ENCODE measurements at places on chromosomes 5 and 9. TPM values are rescaled to one million over a fixed set of nuclear protein-coding genes. Genes with fewer than 3 reads are reported as not detected.

- no peak for DNase-seq
Measured at GRCh38 chr9:136248951-136249876, 3.6 kb upstream of the QSOX2 start.

Gene BTNL8
- 0.84 TPM for polyA plus RNA-seq

Gene C9
- 0.37 TPM for polyA plus RNA-seq

GRCh38 chr5:1787472-1788047 lies 12.1 kb downstream of the MRPL36 start:
- DNase-seq = no peak

GRCh38 chr9:7935681-7936080 lies 136.1 kb upstream of the DMAC1 start:
- DNase-seq = no peak

DNA sequence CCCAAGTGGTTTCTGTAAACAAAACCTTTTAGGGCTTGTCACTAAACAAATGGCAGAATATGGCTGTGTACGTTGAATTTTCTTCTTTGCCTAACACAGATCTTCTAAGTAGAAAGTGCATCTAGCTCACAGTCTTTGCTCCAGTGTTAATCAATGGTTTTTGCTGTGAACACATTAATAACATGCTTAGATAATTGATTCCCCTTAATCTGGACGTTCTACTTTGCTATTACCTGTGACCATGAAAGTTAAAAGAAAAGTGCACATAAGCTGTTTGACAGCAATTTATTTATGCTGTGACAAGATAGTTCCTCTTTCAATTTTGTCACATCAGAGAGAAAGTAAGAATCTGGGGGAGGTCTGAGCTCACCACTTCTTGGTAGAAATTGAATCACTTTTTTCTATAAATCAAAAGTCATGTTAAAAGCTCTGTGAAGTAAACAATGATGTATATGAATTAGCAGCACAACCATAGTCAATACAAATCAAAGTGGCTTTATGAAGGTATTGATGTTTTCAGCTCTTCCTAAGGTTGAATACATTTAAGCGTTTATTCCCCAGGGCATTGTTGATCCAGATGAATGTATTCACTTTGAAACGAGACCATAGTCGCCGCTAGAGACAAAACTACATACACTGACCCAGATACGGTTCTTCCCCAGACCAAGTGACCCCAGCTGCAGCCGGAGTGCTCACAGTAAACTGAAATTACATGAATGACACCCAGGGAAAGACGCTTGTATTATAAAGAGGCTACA lies 174.6 kb upstream of the ZNF608 start:
- no peak for DNase-seq

DNA sequence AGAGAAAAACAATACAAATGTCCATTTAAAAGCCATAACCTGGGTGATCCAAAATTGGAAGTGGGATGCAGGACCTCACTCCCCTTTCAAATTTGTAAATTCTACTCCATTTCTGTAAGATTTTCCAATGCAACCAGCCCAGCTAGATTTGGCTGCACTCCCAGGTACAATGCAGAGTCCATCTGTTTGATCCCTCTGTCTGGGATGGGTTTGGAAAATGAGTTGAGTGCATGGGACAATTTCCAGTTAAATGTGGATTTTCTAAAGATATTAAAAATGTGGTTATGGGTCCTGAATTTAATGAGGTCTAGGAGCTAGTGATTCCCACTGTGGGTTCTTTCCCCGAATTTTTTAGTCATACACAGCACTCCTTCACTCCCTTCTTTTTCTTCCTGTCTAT lies 104.0 kb upstream of the ATP10B start:
- no peak for DNase-seq

DNA sequence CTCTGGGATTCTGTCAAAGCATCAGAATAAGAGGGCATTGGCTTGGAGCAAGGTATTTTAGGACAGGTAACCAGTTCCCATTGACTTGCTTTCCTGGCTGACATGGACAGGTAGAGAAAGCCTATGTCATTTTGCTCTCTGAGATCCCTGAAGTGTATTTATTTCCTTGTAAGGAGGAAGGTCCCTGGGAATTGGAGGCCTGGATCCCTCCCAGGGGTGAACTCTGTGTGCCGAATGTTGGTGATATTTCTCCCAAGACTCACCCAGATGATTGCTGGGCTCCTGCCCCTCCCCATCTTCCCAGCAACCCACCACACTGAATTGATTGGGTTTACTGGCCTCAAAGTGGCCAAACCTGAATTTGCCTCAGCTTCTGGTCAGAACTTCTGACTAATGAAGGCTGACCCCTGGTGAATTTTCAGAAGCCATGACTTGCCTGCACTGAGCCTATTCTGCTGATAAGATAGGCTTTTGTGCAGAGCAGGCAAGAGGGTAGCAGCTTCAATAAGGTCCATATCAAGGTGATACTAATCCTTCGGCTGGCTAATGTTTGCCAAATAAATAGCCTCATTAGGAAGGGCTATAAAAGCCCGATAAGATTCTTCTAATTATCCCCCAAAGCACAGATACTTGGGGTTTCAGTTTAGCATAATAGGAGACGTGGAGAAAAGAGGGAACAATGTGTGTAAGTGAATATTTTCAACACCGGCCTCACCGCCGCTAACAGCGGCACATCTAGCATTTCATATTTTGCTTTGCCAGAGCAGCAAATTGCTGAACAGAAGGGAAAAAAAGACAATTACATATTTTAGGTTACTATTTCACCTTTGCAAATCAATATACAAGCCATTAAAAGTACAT lies 152.9 kb upstream of the PITX1 start:
- no peak for DNase-seq

Gene SCGB3A2
- 7.1 TPM for polyA plus RNA-seq

GRCh38 chr5:149110406-149110805 lies 30.9 kb upstream of the ABLIM3 start:
- DNase-seq = no peak

GRCh38 chr5:17151686-17152085 lies 65.7 kb upstream of the BASP1 start:
- DNase-seq = no peak

DNA sequence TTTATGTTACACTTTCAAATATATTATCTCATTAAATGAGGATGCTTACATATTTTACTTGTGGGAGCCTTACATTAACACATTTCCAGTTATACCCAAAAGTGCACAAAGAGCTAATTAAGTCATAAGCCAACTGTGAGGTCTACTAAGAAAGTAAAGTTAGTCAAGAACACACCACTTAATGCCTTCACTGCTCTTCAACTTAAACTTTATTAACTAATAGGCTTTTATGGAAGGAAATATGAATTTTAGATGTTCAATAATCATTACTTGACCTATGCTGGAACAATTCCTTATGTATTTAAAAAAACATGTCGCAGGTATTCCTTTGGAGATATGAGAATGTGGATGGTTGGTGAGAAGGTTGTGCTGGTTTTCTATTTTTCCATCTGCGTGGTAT lies 3.4 kb downstream of the ST8SIA4 start:
- DNase-seq = no peak

GRCh38 chr5:167633931-167634341 lies 657.5 kb upstream of the WWC1 start:
- no peak for DNase-seq

DNA sequence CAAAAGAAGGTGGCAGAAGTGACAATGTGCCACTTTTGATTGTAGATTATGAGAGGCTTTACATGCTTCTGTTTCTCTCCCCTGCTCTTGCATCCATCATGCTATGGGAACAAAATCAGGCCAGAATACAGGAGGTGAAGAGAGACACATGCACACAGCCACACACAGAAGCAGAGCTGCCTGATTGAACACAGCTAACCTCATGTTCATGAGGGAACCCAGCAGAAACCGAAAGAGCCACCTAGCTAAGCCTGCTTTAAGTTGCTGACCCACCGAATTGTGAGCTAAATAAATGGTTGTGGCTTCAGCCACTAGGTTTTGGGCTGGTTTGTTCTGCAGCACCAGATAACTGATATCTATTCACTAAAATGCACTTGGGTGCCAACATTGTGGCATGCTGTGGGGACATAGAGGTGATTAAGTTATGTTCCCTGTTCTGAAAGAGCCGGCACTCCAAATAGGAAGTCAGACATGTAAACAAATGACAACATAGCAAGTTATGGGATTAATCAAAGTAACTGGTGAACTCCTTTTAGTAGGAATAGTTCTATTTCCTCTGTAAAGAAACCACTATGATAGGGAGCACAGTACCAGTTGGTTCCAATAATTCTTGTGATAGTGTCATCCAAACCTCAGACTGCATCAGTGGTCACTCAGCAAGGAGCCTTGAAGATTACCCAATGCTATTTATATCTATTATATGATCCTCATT lies 93.6 kb upstream of the TNC start:
- DNase-seq = no peak

DNA sequence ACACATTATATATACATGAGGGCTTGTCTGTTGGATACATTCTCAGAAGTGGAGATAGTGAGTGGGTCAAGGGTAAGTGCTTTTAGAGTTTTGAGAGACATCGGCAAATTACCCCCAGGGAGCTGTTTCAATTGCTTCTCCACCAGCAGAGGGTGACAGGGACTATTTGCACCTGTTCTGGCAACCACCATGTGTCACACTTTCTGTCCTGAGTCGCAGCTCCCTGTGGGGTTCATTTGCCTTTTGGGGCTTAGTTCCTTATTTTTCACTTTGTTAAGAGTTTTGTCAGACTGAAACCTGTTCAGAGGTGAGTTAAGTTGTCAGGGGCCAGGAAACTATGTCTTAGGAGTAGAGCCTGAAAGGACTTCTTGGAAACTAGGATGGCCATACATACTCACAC lies 20.1 kb upstream of the SLC36A1 start:
- DNase-seq = no peak

DNA sequence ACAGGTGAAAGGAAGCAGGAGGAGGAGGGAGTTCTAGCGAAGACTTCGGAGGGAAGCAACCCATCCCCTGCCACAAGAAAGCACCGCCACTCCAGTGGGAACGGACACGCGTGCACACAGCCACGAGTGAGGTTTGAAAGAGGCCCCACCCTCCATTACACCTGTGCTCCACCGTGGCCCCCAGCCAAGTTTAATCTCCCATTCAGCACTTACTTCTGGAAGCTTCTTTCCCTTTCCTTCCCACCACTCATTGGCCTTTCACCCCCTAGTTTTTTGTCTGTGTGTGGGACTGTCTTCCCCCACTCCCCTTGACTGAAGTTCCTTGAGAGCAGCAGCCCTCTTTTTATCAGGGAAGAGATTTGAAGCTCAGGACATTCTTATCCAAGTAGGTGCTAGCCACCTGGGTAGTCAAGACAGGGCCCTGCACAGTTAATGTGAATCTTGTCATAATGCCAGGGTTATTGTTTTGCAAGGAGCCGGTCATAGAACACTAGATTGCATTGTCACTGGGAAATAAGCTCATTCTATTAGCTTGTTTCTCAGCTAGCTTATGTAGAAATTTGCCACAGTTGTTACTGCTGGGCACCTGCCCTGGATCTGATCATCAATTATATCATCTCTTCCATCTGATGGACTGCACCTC lies 256.0 kb downstream of the DOCK8 start:
- DNase-seq = no peak

DNA sequence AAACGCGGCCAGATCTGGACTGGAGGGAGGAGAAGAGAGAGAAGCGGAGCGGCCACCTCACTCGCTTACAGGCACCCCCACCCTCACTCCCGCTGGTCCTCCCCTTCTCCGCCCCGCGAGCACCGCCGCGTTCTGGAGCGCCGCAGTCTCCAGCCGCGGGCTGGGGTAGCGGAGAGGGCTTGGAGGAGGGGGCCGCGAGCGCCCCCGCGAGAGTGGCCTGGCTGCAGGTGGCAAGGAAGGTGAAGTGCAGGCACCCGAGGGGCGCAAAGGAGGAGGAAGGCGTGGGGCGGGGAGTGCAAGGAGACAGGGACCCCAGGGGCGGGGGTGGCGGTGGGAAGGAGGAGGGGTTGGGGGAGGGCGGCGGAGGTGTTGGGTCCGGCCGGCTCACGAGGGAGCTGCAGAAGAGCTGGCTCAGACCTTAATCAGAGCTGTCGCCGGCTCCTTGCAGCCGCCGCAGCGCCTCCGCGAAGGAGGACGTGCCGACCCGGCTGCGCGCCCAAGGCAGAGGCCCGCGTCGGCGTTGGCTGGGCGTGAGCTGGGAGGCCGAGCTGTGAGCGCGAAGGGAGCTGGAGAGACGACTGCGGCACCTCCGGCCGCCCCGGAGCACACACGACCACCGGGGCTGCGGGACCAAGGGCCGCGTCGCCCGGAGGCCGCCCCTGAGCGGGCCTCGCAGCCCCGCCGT lies at the start of gene DMRT3:
TSS of gene DMRT3 (plus strand) at position 398 of the 685 bp plus-strand sequence. CDS start 347 bp downstream, outside the sequence.
- no peak for DNase-seq

DNA sequence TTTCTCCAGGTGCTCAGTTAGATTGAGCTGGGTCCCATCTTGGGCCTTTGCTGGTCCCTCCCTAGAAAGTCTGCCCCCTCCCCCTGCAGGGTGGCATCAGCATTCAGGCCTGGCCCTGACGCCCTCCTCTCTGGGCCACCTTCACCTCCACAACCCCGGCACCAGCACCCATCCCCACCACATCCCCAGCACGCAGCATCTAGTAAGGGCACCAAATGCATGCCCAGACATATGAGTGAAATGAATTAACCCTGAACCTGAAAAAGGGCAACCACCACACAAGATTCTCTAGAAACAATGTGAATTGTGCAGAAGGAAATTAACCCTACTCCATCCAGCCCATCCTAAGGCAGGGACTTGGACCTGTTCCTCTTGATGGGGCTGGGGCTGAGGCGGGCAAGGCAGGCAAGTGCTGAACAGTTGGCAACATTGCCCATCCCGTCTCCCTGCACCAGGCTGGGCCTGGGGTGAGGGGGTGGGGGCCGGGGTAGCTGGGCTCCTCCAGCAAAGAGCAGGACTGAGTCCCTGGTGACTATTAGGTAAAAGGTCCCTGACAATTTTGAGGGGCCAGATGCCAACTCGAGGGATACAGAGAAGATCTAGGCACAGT lies 125.9 kb downstream of the KCNIP1 start:
- DNase-seq = no peak

Gene KCNMB1
- 1.0 TPM for polyA plus RNA-seq

Gene LOX
- polyA plus RNA-seq = 41.6 TPM

Gene SPATA31C1
- 0.16 TPM for polyA plus RNA-seq

Gene UBE2QL1
- 1.3 TPM for polyA plus RNA-seq

Gene RASEF
- 8.8 TPM for polyA plus RNA-seq

DNA sequence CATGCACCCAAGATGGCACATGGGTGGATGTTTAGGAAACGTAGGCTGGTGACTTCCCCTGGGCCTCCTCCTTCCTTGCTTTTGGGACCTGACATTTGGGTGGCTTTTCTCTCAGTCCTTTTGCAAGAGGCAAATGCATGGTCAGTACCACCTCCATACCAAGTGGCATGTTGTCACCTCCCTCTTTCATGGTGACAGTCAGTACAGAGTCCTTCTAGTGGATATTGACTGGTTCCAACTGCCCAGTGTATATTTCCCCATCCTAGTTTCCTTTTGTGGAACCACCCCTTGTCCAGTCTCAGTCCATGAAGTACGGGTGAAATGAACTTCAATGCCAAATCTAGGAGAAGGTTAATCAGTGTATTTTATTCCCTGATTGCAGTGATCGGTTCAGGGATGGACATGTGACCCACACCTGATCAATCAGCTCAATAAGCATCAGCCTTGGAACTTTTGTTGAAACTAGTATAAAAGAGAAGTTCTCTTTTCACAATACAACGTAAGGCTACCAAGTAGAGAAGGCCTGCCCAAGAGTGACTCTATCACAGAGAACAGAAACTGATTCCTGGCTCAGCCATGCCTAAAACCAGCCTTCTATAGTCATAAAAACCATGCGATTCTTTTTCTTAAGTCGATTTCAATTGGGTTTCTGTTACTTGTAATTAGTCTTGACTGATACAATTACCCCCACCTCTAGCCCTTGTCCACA lies 143.4 kb upstream of the KLF9 start:
- no peak for DNase-seq
